ENCODE measurements at places on chromosomes 1 and 21. TPM values are rescaled to one million over a fixed set of nuclear protein-coding genes. Genes with fewer than 3 reads are reported as not detected.

DNA sequence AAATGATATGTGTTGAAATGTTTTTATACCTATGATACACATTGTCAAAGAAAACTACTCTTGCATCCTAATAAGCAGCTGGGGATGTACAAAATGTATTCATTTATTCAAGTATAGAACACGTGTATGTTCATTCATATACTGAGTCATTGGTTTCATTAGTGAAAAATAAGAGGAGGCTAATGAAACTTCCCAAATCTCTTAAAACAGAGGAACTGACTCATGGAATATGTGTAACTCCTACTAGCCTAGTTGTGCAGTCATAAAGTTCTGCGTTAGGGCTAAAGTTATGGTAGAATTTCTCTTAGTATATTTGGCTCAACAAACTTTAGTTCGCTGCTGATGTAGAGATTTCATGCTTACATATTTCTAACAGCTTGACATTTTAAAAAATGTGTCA, 441.6 kb downstream of the NCAM2 start:
- no peak for DNase-seq

DNA sequence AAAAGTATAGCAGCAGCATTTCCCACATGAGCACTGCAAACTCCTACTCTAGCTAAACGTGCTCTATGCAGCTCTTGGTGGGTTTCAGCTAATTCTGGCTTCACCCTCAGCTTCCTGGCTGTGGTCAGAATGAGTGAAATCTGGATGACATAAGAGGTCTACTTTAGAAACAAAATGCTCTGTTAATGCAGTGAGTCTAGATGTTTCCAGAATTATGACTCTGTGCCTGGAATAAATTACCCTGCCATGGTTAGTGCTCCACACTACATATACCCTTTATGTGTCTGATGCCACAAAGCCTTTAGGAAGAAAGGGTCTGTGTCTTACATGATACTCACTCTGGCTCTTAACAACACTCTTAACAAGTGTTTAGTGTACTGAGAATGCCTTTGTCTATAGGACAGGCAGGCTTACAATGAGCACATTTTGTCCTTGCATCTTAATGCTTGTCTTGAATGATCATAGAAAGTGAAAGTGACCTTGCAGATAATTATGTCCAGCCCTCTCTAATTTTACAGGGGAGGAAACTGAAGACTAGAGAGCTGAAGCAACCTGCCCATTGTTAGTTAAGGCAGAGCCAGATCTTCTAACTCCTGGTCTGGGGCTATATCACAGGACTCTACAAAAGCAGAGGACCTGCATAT, 9.2 kb downstream of the S100A10 start:
- DNase-seq = no peak

DNA sequence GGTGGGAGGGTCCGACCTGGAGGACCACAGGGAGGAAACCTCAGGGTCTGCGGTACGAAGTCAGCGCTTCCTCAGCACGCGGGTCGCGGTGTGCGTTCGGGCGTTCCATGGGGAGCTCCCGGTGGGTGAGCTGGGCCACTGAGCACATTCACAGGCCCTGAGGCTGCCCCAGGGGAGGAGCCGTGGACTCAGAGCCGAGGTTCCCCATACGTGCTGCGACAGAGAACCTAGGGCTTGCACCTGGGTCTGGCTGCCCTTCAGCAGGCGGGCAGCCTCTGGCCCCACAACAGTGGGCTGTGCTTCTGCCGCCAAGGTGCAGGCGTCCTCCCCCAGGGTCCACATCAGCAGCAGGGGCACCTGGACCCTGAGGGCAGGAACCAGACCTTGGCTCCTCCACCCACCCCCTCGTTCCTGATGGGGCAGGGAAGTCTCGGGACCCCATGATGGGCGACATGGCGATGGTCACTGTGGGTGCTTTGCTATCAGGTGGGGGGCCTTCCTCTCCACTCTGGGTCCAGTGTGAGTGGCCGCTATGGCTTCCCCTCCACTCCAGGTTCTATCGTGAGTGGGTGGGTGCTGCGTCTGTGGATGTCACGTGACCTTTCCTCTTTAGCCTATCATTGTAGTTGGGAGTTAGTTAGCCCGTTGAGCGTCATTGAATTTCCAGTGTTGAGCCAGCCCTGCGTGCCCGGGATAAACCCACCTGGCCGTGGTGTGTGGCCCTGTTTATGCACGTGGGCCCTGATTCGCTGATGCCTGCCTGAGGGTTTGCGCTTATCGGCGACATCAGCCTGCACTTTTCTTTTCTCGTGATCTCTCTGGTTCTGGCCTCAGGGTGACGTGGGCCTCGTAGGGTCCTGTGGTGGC, 27.9 kb downstream of the FTCD start:
- no peak for DNase-seq

- no peak for DNase-seq
Observed at GRCh38 chr1:30928171-30928570, 19.6 kb upstream of the SDC3 start.

GRCh38 chr1:154663471-154664060, 55.6 kb upstream of the ADAR start:
- DNase-seq = no peak

DNA sequence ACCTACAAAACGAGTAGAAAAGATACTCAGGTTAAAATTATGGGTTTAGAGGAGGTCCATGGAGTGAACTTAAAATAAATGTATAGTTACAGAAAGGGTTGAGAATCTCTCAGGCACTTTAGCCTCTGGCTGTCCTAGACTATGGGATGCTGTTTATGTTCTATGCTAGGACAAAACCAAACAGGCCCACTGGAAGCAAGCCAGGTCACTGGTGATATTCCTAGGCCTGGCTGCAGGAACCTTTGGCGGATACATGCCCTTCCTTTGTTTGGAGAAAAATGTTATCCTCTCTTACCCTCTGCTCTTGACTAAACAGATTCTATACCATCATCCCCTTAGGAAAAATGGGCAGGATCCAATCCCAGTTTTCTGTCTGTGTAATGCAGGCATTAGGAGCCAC, 90.7 kb upstream of the DUSP10 start:
- DNase-seq = no peak

GRCh38 chr1:36159614-36160387, 3.8 kb downstream of the MAP7D1 start:
- DNase-seq = no peak

CCDC190 gene
- 0.55 TPM for polyA plus RNA-seq

KIF14 gene
- 2.1 TPM for polyA plus RNA-seq

All from BJ (cell line).